ENCODE measurements at places on chromosomes 7 and 10.

DNA sequence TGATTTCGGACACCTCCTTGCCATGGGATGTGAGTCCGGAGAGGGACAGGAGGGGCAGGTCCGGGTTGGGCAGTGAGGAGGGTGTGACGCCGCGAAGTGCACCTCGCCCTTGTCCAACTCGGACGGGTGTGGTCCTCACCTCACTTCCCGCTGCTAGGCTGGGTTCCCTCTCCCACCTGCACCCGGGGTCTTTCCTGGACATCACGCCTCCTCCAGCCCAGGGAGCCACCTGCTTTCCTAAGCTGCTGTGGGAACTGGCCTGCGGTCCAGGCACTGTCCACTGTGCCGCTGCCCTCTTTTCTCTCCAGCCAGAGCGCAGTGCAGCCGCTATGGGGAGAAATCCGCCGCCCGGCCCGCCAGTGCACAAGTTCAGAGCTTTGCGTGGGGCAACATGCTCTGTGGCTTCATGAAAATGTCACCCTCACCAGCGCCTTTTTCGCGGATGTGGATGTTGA is 45.0 kb upstream of the ZNF716 start:
- no peak for DNase-seq

DNA sequence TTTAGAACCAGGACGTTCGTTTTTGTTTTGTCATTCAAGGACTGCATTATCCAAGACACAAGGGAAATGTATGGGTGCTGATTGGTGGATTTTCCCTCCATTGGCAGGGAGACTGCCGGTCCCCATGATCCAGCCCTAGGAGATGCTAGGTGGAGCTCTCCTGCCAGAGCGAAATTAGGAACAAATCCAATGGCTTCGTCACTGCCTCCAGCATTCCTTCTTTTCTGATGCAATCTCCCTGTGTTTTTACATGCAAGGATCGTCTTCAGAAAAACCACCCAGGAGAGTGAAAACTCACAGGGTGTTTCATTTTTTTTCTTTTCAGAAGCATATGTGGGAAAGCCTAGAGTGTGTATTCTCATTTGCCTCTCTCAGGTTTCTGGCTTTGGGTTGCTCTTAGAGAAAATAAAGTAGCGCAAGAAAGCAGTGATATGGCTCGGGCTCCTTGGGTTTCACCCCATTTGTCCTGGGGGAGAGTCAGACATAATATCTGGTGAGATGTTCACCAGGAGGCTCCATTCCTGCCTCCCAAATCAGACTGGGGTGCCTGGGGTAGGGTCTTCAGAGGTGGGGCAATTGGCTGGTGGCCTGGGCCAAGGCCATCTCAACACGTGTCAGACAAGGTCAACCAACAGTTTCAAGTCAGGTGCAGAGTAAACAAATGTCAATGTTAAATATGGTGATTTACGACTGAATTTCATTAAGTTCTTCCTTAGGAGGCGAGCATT is 450.9 kb upstream of the MKI67 start:
- DNase-seq, result no peak

GRCh38 chr10:49518566-49518965 is 20.4 kb downstream of the ERCC6 start:
- no peak for DNase-seq

DNA sequence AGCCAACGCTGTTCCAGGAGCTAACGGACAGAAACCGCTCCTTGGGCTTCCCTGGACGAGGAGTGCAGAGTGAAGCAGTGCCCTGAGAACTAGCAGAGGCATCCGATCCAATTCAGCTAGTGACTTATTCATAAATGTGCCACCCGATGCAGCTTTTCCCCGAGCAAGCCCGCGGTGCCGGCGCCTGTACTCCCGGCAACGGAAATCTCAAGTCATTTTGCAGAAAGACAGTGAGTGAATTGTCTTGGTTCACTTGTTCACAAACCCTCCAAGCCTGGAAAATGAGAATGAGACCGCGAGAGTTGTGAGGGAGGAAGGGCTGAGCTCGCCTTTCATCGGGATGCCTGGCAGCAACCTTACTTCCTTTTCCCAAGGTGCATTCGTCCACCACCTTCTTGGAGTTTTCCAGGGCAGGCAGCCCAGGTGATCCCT is 87.5 kb downstream of the COBL start:
- DNase-seq, result no peak

DNA sequence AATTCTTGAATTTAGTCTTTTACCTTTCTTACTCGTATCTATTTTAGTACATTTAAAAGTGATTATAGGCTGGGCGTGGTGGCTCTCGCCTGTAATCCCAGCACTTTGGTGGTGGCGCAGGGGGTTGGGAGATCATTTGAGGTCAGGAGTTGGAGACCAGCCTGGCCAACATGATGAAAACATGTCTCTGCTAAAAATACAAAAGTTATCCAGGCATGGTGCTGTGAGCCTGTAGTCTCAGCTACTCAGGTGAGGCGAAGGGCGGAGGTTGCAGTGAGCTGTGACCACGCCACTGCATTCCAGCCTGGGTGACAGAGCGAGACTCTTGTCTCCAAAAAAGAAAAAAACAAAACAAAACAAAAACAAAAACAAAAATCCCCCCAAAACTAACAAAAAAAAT is 12.2 kb downstream of the PRKCQ start:
- DNase-seq, result no peak

- DNase-seq, result no peak
Observed at GRCh38 chr7:73829921-73830680, 695 bp upstream of the CLDN4 start.

DNA sequence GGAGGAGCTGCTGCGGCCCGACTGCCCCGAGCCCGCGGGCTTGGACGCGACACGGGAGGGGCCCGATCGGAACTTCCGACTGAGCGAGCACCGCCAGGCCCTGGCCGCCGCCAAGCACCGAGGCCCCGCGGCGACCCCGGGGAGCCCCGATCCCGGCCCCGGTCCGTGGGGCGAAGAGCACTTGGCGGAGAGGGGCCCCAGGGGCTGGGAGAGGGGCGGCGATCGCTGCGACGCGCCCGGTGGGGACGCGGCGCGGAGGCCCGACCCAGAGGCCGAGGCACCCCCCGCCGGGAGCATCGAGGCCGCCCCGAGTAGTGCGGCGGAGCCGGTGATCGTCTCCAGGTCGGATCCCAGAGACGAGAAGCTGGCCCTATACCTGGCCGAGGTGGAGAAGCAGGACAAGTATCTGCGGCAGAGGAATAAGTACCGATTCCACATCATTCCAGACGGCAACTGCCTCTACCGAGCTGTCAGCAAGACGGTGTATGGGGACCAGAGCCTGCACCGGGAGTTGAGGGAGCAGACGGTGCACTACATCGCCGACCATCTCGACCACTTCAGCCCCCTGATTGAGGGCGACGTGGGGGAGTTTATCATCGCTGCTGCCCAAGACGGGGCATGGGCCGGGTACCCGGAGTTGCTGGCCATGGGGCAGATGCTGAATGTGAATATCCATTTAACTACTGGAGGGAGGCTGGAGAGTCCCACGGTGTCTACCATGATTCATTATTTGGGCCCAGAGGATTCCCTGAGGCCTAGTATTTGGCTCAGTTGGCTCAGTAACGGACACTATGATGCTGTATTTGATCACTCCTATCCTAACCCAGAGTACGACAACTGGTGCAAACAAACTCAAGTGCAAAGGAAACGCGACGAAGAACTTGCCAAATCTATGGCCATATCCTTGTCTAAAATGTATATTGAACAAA is 1.4 kb downstream of the OTUD1 start:
- no peak for DNase-seq

DNA sequence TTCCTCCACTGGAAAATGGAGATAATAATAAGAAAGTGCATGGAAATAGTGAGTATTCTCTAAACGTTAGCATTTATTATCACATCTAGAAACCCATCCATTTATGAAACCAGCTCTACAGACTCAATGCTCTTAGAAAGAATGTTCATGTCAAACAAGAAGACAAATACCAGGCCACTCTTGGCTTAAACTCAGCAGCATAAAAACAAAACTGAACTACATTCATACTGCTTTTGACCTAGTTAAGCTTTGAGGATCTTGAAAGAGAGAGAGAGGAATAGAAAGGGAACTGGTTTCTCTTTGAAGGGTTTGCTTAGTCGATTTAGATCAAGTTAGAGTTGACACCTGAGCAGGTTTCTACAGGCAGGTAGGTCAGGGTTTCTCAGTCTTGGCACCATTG is 332.9 kb upstream of the PRKCQ start:
- DNase-seq, result no peak

DNA sequence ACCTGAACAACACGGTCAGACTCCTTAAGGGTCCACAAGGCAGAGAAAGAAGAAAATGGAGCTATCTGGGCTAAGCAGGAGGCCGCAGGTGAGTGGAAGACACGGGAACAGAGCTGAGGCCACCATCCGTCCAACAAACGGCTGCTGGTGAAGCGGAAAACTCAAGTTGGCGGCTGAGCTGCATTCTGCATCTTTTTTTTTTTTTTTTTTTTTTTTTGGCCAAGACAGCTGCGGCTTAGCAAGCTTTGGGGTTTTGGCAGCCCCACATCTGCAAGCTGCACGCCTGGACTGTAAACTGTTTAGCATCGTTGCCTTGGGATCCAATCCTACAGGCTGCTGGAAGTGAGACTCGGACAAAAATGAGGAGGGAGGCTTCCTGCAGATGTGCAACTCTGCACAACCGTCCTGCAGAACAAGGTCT is 37.4 kb downstream of the RGS10 start:
- no peak for DNase-seq

DNA sequence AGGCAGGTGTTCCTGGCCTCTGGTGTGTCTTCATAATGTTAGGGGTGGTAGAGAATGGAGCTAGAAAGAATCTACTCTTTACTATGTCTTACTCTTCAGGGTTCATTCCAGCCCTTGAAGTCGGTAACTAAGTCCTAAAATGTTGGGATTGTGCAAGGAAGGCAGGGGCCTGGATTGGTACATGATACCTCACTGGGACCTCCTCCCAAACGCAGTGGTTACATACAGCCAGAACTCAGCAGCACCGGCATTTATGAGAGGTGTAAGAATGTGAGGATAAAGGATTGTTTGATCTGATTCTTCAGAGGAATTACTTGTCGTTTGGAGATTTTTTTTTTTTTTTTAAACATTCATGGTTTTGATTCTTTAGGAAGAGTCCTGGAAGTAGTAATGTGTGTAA is 6.9 kb downstream of the COMTD1 start:
- DNase-seq, result no peak

DNA sequence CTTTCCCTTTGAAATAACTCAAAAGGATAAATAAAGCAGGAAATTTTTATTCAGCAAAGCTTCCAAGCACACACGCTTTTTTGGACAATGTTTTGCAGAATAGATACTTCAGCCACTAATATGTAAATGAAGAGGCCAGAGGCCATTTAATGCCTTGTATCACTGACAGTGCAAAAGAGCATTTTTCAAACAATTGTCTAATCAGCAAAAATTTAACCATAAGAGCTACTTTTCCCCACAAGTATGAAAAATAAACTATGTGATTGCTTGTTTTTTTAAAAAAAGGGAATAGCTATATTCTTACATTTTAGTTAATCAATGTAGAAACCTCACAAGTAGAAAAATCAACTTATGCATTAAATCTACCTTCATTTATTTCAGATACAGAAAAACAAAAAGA is 99.7 kb downstream of the COL28A1 start:
- no peak for DNase-seq

DNA sequence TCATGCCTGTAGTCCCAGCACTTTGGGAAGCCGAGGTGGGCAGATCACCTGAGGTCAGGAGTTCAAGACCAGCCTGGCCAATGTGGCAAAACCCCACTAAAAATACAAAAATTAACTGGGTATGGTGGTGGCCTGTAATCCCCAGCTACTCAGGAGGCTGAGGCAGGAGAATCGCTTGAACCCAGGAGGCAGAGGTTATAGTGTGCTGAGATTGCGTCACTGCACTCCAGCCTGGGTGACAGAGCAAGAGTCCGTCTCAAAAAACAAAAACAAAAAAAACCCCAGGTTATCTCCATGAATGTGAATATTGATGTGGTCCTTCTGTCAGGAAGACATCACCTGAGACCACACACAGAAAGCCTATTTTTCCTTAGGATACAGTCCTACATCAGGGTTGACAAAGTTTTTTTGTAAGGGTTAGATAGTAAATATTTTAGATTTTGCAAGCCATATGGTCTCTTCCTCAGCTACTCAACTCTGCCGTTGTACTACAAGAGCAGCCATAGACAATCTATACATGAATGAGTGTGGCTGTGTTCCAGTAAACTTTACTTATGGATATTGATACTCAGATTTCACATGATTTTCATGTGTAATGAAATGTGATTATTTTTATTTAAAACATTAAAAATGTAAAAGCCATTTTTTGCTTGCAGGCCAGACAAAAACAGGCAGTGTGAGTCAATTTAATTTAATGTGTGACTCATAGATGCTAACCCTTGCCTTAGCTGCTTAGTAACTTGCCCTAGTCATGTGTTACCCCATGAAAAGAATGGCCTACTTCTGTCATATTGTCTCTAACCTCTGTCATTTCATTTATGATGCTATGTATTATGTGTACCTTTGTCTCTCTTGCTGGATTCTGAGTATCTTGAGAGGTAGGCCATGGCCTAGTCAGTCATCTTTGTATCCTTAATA is 78.1 kb downstream of the TPST1 start:
- DNase-seq, result no peak

GRCh38 chr10:20274571-20274970 is 458.3 kb downstream of the PLXDC2 start:
- DNase-seq, result no peak

- no peak for DNase-seq
Observed at GRCh38 chr10:81576336-81576735, 298.7 kb upstream of the NRG3 start.

DNA sequence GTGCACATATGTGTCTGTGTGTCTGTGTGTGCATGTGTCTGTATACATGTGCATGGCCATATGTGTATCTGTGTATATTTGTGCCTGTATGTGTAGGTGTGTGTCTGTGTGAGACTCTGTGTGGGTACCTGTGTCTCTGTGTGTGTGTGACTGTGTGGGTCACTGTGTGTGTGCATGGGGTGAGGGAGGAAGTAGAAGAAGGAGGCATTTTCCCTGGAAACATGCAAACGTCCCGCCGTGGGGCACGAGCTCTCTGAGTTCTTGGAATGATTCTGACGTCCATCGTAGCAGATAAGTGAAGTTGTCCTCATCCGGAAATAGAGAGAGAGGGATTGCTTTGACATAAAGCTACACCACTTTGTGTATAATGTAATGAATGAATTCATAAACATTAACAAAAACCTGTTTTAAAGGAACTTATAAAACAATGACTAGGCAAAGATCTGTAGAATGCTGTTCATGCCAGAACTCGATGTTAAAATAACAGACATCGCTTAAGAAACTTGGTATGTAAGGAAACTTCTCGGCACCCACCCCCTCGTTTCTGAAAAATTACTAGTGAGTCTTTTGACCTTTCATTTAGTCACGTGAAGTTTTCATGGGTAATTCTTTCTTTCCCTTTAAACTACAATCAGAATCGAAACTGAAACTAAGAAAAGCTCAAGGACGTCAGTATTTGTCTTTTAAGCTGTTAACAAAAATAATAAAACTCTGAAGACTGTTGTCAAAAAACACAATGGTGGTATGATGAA is 43.6 kb upstream of the KLF6 start:
- DNase-seq, result no peak
